NT2/D1 (cell line): ENCODE measurements at places on chromosomes 4 and X.

GRCh38 chr4:102817021-102817605 lies 10.2 kb downstream of the UBE2D3 start:
- no peak for DNase-seq

- DNase-seq = no peak
Measured at GRCh38 chr4:140049024-140049848, 104.7 kb downstream of the MAML3 start.

- DNase-seq = no peak
Measured at GRCh38 chr4:70772929-70773555, 51.3 kb downstream of the RUFY3 start.

DNA sequence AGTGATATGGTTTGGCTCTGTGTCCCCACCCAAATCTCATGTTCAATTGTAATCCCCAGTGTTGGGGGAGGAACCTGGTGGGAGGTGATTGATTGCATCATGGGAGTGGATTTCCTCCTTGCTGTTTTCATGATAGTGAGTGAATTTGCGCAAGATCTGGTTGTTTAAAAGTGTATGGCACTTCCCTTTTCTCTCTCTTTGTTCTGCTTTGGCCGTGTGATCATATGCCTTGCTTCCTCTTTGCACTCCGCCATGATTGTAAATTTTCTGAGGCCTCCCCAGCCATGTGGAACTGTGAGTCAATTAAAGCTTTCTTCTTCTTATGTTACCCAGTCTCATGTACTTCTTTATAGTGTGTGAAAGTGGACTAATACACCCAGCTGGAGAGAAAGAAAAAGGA lies 113.0 kb upstream of the AADAT start:
- DNase-seq = no peak

GRCh38 chrX:124280294-124280902 lies 52.1 kb upstream of the TEX13D start:
- no peak for DNase-seq

- no peak for DNase-seq
Measured at GRCh38 chrX:41665686-41666085, 23.1 kb upstream of the GPR34 start.

DNA sequence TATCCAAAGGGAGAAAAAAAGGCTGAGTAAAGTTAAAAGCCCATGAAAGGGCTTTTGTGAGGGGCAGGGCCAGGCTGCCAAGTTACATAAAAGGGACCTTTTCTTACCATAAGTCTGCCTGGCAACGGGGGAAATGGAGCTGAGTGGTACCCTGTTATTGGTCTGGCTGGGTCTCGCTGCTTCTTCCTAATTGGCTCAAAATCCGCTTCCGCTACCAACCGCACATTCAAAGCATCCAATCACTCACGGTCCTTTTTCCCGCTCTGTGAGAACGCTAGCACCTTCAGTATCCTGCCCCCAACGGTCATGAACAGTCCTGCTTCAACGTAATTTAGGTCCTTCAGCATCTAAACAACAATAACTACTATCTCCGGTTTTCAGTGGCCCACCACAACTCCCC lies 611 bp downstream of the TEX11 start:
- no peak for DNase-seq

GRCh38 chr4:7161721-7162214 lies 30.6 kb upstream of the SORCS2 start:
- DNase-seq = no peak

DNA sequence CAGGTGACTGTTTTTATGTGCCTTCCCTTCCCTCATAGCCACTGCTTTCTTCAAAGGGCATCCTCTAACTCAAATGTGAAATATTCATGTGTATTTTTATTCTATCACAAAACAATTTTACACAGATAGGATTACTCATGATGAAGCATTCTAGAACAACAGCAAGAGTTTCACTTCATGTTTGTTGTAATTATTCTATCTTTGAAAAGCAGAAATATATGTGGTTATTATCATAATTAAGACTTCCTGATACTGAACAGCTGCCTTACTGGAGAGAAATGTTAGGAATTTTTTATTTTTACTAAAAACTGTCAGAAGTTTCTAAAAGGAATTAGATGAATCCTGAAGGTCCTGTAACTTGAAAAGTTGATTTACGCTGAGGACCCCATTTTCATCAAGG lies 229.1 kb downstream of the PALLD start:
- DNase-seq = no peak

GRCh38 chr4:152981842-152982241 lies 45.7 kb downstream of the FHDC1 start:
- no peak for DNase-seq

DNA sequence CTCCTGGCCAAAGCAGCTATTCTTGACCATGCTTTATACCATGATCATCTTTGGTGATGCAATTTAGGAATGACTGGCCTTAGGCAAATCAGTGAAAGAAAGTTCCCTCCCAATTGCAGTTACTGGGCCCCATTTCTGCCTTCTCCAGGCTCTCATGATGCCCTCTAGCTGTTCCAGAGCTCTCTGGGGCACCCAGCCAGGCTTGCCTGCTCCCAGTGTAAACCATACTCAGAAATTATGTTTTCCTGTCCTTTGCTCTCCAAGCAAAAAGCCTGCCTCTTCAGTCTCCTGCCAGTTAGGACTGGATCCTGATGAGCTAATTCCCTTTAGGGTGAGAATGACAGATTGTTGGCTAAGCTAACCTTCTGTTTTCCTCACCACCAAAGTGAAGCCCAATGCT lies 85.3 kb upstream of the RBPJ start:
- DNase-seq = no peak

GRCh38 chr4:6591781-6592180 lies 16.8 kb downstream of the MAN2B2 start:
- no peak for DNase-seq

GRCh38 chrX:18136816-18137215 lies 83.9 kb downstream of the BEND2 start:
- DNase-seq = no peak

DNA sequence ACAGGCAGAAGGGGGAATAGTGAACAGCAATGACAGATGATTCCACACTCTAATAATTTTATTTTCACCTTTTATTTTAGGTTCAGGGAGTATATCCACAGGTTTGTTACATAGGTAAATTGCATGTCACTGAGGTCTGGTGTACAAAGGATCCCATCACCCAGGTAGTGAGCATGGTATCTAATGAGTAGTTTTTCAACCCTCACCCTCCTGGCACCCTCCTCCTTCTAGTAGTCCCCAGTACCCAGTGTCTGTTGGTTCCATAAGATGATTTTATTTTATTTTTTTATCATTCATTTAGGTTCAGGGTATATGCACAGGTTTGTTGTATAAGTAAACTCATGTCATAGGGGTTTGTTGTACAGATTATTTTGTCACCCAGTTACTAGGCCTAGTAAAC lies 58.6 kb upstream of the UGT8 start:
- DNase-seq = no peak

- no peak for DNase-seq
Measured at GRCh38 chrX:13081395-13082205, 37.2 kb upstream of the FAM9C start.

GRCh38 chrX:16711219-16711811 lies 1.2 kb downstream of the CTPS2 start:
- DNase-seq = no peak

DNA sequence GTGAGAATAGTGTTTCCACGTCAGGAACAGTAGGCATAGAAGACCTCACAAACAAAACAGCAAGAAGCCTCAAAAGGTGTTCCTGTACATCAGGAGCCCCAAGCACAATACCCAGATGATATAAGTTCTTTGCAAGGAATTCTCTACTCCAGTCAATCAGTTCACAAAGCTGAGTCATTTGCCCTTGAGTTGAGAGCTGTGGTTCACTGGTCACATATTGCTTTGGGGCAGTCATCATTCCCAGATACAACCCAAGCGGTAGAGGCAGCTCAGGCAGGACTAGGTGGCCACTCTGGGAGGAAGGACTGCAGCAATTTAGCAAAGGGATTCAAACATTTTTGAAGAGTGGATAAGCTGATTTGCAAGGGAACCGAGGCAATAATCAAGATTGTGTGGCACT lies 551.5 kb upstream of the ZFP42 start:
- no peak for DNase-seq

GRCh38 chr4:101911616-101912015 lies 121.1 kb downstream of the BANK1 start:
- no peak for DNase-seq

- no peak for DNase-seq
Measured at GRCh38 chr4:61665649-61666048, 465.5 kb downstream of the ADGRL3 start.

GRCh38 chr4:8307714-8308113 lies 38.2 kb downstream of the HTRA3 start:
- no peak for DNase-seq

GRCh38 chrX:111131572-111131971 lies 35.6 kb downstream of the PAK3 start:
- DNase-seq = no peak

- DNase-seq = no peak
Measured at GRCh38 chr4:54077812-54078211, 13.4 kb upstream of the CHIC2 start.

GRCh38 chrX:107537815-107538214 lies 88.4 kb downstream of the FRMPD3 start:
- peak; percentile 66 for DNase-seq

GRCh38 chr4:157980158-157980557 lies 192.7 kb downstream of the GASK1B start:
- no peak for DNase-seq

DNA sequence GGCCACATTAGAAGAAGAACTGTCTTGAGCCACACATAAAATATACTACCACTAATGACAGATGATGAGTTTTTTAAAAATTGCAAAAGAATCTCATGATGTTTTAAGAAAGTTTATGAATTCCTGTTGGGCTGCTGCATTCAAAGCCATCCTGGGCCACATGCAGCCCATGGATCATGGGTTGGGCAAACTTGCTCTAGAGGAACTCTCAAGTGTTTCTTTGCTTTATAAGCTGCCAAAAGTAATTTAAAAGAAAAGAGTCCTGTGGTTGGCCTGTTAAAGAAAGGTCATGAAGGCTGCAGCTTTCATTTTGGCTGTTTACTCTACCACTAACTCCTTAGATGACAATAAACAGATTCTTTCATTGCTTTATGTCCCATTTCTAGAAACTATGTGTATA lies 218.2 kb downstream of the SCFD2 start:
- no peak for DNase-seq

DNA sequence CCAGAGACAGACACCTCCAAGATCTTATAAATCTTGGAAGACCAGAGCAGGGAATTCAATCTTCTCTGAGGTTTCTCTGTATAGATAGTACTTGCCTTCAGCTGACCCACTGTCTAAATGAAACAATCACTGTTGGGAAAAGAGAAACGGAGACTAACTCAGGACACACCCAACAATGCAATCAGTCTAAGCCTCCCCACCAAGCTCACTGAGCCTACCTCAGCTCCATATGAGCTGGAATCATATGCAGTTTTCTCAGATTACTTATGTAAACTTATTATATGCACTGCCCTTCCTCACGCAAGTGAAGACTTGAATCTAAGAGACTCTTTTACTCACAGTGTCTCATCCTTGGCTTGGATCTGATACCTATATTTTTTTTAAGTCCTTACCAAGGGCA lies 110.5 kb downstream of the PCDH19 start:
- no peak for DNase-seq

DNA sequence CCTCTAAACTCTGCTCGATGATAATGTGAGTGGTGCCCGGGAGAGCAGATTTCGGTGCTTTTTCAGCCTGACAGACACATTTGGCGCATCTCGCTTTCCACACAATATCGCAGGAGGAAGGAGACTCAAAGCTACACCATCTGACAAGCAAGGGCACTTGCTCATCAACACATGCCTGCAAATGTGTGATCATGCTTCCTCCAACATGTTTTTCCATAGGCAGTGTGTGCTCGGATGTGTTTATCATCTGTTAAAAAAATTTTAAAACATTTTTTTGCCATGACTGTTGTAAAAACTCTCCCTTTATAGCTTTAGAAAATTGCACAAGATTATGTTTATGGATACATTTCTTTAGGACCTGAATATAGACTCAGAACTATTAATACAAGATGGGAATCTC lies 170.3 kb upstream of the PUDP start:
- no peak for DNase-seq

DNA sequence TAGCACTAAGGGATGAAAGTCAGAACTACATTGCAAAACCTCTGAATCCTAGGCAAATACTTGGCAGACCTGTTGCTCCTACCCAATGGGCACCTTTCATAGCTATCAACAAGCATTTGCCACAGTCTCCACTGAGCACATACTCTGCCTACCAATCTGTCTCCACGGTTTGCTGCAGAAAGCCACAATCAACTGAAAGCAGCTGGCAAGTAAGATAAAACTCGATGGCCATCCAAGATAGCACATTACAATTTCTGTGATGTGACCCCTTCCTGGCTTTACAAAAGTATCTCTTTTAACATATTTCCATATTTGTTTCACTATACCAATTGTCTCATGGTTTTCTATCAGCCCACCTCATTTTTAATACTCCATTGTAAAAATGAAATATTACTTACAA lies 1060.5 kb upstream of the INTU start:
- no peak for DNase-seq

- peak; percentile 76 for DNase-seq
Measured at GRCh38 chr4:52051615-52052474, 741 bp downstream of the SPATA18 start.

GRCh38 chrX:143633461-143634308 lies 2.2 kb downstream of the SLITRK4 start:
- no peak for DNase-seq

DNA sequence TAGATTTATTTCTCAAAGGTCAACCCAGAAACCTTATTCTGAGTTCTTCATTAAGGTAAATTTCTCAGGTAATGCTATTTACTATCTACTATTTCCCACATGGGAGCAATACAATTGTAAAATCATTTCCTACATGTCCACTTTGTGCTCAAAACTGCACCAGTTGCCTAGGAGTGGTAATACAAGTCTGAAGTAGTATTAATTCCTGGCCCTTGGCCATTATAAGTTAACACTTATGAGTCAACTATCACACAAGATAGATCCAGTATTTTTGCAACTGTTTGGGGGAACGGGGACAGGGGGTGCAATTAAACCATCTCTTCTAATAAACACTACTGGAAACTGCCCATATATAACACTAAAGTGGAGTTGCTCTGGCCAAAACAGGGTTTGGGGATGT lies 48.9 kb downstream of the ACSL4 start:
- no peak for DNase-seq

- DNase-seq = no peak
Measured at GRCh38 chr4:112532267-112532666, 16.3 kb upstream of the NEUROG2 start.

- DNase-seq = no peak
Measured at GRCh38 chr4:35503435-35503834, 740.9 kb downstream of the ARAP2 start.

DNA sequence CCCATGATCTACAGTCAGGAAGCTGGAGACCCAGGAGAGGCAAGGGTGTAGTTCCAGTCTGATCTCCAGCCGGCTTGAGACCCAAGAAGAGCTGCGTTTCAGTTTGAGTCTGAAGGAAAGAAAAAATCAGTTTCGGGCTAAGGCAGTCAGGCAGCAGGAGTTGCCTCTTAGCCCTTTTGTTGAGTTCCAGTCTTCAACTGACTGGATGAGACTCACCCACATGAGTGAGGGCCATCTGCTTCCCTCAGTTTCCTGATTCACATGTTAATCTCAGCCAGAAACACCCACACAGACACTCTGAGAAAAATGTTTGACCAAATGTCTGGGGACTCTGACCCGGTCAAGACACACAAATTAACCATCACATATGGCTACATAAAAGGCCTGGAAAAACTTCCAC lies 73.6 kb upstream of the ELOVL6 start:
- no peak for DNase-seq

GRCh38 chr4:184234155-184234554 lies 16.5 kb upstream of the ENPP6 start:
- no peak for DNase-seq
